NT2/D1 (cell line): ENCODE measurements at places on chromosomes 13 and 19.

GRCh38 chr19:31963746-31964145 is 381.7 kb upstream of the ZNF507 start:
- no peak for DNase-seq

DNA sequence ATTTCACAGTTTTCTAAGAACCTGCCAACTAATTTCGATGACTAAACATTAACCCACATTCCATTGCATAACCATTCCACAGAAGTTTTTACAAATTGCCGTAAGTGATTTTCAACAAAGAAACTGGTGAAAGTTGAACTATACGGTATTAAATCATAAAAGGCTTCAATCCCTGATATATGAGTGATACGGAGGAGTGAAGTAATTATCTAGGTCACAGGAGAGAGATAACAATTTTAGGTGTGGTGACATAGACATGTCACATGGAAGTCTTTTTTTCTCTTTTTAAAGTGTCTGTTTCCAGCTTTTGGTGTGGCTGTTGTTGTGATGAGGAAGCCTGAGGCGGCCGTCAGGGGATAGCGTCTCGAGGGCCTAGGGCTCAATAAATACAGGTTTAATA is 29.4 kb downstream of the TBC1D4 start:
- no peak for DNase-seq

- peak; percentile 92 for DNase-seq
Observed at GRCh38 chr13:106100171-106100919, 435.1 kb downstream of the EFNB2 start.

DNA sequence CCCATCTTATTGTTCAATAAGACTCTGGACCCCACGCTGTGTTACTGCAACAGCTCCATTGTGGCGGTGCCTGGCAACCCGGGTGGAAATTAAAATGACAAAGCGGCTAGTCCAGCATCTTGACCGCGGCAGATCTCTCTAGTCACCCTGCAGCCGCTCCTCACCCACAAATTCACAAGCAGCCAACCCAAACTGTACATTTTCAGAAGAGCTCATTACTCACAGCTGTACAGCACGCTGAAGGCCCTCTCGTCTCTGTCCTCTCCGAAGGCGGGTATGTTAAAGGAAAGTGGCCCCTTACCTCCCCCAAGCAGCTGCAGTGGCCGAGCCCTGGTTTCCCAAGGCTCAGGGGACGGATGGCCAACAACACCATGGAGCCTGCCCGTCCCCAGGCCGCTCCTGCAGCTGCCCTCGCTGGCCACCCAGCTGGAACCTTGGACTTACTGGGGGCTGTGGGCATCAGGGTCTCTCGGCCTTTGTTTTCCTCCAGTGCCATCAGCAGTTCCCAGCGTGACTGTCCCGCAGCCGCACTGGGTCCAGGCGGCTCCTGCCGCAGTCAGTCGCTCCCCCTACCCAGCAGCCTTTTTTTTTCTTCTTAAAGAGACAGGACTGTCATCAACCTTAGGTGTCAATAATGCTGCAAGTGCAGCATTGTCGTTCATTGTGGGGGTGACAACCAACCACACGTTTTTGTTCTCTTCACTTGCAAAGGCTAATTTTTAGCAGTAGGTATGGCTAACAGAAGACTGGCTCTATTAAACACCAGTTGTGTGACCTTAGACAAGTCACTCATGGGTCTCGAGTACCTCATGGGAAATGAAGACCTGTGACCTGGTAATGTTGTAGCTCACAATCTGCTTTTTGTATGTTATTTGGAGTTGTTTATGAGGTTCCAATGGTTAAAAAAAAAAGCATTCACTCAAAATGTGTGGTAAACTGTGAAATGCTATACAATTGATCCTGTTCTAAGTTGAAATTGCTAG is at the start of gene SACS:
TSS of gene SACS (minus strand) at position 532 of the 983 bp plus-strand sequence. CDS start 22,463 bp downstream, outside the sequence.
- DNase-seq: peak; percentile 84

GRCh38 chr13:33180122-33180804 is 105.3 kb downstream of the STARD13 start:
- no peak for DNase-seq

GRCh38 chr13:113979791-113980471 is 6.1 kb upstream of the C13orf46 start:
- no peak for DNase-seq

- DNase-seq: no peak
Observed at GRCh38 chr19:1685046-1685445, 32.6 kb upstream of the TCF3 start.

DNA sequence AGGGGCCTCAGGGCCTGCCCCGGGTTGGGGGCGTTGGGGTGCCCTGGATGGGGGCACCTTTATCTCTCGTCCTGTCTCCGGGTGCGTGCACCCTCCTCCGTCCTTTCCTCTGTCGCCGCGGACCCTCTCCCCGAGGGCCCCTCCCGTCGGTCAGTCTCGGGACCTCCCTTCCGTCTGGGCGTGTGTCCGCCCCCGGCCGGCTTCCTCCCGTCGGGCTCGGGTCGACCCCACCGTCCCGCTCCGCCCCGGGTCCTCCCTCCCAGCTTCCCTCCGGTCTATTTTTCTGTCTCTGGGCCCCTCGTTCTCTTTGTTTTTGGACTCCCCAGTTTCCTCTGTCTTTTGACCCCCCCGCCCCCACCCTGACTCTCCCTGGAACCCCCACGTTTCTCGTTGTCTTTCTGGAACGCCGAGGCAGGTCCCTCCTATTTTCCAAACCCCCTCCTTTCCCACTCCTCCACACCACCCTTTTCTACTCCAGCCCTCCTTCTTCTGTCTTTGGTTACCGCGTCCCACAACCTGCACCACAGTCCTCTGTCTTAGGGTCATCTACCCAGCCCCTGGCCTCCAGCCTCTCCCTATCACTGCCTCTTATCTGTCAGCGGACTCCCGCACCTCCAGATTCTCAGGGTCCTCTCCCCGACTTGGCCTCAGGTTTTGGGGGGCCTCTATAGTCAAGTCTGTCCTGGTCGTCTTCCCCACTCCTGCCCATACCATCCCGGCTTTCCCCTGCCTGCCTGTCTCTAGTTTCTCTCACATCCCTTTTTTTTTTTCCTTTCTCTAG is 757 bp downstream of the EGLN2 start:
- no peak for DNase-seq

- peak; percentile 52 for DNase-seq
Observed at GRCh38 chr19:4139614-4140236, 13.7 kb upstream of the CREB3L3 start.

DNA sequence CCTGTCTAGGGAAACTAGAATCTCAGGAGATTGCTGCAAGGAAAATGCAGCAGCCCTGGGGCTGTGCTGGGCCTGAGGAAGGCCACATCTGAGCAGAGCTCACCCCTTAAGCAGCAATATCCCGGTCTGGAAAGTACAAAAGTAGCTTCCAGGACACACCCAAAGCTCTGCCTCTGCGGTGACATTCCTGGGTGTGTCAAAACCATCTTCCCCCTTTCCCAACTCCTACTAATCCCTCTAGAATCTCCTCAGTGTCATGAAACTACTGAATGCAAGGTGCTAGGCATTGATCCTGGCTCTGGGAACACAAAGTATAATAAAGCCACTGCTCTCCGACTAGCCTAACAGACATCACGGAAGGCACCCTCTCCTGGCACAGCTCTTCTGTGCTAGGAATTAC is 5.0 kb downstream of the PBX4 start:
- DNase-seq: no peak

DNA sequence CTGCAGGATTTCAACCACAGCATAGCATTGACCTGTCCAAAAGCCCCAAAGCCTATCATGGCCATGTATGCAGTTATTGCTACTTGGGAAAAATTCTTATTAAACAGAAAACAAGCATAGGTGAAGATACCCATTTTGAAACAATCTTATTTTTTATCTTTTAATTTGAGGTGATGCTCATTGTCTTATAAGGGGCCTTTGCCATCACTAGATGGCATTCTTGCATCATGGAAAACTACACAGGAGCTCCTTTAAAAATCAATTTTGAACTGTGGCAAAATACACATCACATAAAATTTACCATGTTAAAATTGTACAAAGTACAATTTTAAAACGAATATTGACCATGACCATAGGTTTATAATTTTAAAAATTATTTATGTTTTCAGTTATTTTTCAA is 38.9 kb upstream of the ZNF835 start:
- no peak for DNase-seq

DNA sequence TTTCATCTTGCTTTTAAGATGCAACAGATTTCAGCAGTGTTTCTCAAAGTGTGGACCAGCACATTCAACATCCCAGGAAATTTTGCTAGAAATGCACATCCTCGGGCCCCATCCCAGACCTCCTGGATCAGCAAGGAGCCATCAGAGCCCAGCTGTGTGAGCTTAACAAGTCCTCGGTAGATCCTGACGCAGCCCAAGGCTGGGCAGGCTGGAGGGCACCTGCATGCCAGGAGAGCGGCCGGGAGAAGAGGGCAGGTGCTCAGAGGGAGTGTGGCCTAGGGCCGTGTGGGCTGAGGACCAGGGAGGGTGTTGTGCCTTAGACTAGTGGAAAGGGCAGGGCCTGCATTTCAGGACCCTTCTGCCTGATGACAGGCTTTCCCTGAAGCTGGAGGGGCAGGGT is 2.2 kb upstream of the MCF2L start:
- DNase-seq: no peak

GRCh38 chr13:28875846-28876615 is 55.9 kb downstream of the MTUS2 start:
- no peak for DNase-seq

DNA sequence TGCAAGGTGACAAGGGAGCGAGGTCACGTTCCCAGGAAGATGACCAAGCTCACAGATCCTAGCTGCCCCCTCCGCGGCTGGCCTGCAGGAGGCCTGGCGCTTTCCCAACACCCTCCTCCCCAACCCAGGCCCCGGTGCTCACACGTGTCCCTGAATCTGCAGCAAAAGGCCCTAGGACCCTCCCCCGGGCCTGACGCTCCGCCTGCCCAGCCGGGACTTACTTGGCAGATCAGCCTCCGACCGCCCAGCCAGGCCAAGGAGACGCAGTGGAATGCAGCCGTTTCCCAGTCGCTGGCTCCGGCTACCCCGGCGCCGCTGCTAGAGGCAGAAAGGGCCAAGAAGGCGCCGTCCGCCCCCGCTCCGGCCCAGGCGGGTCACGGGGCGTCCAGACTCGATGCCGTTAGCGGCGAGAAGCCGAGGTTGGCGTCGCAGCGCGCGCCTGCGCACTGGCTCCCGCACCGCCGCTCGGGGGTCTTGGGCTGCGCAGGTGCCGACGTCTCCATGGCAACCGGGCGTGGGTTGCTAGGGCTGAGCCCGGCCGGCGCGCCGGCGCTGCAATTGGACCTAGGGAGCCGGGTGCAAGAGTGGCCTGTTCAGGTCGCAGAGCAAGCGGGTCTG is at the start of gene PNMA8A:
TSS of gene PNMA8A (minus strand) at position 448 of the 618 bp plus-strand sequence. CDS start 528 bp downstream, outside the sequence.
- peak; percentile 70 for DNase-seq

- no peak for DNase-seq
Observed at GRCh38 chr13:74675972-74676371, 541.8 kb upstream of the KLF12 start.

DNA sequence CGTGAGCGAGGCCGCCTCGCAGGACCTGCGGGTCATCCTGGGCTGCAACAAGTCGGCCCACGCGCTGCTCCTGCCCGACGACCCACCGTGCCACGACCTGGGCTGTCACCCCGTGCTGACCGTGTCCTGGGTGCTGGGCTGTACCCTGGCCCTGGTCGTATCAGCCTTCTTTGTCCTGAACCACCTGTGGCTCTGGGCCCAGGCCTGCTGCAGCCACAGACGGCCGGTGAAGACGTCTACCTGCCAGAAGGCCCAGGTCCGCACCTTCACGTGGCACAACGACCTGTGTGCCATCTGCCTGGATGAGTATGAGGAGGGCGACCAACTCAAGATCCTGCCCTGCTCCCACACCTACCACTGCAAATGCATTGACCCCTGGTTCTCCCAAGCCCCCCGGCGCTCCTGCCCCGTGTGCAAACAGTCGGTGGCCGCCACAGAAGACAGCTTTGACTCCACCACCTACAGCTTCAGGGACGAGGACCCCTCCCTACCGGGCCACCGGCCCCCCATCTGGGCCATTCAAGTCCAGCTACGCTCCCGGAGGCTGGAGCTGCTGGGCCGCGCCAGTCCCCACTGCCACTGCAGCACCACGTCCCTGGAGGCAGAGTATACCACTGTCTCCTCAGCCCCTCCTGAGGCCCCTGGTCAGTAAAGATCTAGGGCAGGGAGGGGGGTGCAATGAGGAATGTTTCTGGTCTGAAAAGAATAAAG is 1.1 kb downstream of the ZNRF4 start:
- DNase-seq: no peak

DNA sequence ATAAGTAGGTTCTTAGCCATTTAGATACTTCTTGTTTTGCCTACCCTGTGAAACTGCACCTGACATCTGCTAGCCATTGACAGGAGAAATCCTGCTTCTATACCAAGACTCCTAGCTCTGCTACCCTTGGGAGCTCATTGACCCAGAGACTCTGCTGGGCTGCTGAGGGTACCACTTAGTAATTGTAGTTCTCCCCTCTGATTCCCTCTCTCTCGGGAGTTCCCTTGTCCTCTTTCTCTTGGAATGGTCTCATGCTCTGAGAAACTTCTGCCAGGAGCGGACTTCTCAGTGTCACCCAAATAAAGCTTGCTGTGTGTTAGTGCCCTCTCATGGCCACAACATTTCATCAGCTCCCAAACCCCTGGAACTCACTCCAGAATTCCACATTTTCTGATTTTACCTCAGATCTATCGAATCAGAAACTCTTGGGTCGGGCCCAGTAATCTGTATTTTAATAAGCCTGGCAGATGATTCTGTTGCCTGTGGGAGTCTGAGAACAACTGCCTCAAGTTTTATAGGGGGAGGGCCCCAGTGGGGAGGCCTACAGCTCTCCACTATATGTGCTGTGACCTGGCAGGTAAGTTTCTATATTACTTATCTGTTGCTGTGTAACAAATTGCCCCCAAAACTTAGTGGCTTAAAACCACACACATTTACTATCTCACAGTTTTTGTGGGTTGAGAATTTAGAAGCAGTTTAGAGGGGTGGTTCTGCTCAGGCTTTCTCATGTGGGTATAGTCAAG is 221.1 kb downstream of the TDRD3 start:
- peak; percentile 27 for DNase-seq

GRCh38 chr19:38658462-38659306 is 11.2 kb downstream of the ACTN4 start:
- no peak for DNase-seq

DNA sequence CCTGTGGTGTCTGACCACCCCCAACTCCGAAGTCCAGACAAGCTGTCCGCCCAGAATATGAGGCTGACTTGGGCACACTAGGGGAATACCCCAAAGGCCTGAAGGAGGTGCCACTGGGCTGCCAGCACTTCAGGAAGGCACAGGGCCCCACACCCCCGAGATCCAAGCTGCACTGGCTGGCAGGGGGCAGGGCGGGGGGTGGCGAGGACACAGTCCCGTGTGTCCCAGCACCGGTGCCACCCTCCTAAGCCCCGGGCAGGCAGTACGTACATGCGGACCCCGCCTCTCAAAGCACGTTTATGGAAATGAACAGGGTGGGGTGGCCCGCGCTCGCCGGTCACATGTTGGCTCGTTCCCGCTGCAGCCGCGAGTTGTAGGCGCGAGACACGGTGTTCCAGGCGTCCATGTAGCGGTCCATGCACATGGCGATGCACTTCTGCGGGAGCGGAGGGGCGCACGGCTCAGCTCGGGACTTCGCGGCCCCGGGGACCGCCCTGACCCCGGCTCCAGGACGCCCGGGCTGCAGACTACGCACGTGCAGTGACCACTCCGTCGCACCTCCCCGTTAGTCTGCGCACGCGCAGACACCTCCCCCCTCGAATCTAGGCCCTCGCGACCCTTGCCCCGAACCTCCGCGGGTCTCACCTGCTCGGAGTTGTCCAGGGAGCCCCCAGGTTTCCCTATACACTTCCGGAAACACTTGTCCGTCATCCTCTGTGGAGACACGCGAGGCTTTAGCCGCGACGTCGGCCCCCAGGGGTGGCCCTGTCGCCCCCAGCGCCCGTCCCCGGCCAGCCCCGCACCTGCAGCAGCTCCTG is 566 bp downstream of the TIMM13 start:
- no peak for DNase-seq
